ENCODE measurements at places on chromosomes 7 and 10.

DNA sequence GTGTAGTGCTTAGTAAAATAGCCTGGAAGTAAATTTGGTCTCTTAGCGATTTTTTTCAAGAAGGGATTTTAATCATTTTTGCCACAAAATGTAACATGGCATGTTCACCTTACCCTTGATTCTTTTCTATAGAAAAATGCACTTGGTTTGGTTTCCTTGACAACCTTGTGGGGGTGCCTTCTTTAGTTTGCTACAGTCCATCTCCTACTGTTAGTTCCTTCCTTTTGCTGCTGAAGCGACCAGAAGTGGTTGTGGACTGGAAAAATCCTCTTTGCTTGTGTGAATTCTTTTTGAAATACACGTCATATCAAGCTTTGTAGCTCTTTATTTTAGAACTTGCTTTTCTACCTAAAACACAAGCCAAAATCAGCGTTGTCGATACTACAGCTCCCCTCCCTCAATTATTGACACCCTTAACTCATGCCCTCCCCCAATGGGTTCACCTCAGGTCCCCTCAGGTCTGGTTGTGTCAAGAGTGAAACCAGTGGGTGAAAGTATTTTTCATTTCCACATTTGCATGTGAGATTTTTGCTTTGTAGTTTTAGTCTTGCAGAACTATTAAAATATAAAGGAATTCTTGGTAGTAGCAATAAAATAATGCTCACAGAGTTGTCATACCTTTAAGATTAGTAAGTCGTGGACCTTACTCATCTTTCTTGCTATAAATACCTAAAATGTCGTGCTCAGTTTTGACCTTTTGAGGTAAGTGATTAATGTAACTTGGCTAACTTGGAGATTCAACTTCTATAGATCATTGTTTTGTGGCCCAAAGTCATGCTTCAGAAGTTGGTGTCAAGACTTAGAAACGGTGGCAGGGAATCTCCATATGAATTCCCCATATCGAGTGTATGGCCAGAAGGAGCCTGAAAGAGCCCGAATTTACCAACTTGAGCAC, 1.5 kb downstream of the ACTR3B start:
- DNase-seq = peak; percentile 77

DNA sequence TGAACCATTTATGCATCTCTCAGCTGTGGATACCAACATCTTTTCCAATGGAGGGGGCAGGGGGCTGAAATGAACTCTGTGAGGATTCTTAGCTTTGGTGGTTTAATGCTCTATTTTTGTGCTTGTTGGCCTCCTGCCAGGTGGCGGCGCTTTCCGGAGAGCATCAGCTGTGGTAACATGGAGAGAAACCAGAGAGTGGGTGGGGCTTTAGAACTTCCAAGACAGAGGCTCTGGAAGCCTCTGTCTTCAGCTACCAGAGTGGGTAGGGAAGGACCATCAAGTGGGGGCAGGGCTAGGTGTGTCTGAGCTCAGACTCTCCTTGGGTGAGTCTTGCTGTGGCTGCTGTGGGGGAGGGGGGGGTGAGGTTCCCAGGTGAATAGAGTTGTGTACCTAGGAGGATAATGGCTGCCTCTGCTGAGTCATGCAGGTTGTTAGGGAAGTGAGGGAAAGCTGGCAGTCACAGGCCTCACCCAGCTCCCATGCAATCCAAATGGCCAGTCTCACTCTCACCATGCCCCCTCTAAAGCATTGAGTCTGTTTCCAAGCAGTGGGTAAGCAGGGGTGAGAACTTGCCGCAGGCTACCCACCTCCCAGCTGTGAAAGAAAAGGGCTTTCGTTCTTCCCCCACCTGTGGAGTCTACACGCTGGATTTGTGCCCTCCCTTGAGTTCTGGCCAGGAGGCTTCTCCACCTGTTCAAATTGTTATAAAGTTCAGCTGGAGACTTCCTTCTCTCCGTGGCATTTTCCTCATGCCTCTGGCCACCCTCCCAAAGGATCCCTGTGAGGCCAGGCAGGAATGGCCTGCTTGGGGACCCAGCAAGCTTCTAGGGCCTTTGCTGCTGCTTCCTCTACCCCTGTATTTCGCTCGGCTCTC, 527.0 kb downstream of the NEBL start:
- DNase-seq = no peak

DNA sequence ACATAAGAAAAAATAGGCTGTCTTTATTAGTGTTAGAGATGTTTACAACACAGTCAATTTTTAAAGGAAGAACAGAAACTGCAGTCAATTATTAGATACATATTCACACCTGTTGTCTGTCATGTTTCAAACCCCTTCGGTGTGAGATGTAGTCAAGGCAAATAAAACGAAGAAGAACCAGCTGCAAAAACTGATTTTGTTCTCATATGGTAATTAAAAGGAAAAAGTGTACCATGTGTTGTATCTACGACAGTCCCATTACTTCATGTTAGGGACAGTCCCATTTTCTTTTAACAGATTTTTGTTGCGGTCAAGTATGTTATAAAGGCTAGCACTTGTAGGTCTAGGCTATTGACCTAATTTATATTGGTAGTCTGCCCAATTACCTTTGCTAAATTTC, 149.4 kb downstream of the LRRN3 start:
- no peak for DNase-seq

- peak; percentile 24 for DNase-seq
Measured at GRCh38 chr10:118523775-118524174, 71.7 kb downstream of the PRLHR start.

DNA sequence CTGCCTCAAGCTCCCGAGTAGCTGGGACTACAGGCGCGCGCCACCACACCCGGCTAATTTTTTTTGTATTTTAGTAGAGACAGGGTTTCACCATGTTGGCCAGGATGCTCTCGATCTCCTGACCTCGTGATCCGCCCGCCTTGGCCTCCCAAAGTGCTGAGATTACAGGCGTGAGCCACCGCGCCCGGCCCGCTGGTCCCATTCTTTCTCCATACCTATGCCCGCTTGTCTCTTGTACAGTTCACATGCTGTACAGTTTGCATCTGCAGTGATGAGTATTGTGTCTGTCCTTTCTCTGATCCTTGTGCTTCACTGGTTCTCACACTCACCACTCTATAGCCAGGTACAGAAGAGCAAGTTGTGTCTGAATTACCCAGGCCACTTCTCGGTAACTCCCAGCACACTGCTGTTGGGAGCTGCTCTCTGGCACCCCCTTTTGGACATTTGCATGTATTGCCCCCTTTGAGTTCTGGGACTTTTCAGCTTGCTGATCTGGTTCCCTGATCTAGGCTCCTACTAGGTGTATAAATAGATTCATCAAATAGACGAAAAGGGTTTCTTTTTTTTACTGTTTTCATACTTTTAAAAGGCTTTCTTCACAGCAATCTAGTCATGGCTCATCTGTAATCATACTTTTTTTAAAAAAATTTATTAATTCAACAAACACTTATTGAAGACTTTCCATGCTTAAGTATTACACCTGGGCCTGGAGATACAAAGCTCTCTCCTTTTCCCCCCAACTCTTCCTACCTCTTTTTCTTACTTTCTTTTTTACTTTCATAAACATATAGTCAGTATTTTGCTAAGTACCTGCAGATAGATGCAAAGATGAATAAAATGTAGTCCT, 53.5 kb downstream of the AOAH start:
- peak; percentile 60 for DNase-seq

GRCh38 chr10:71244431-71245419, 32.4 kb downstream of the UNC5B start:
- peak; percentile 90 for DNase-seq

DNA sequence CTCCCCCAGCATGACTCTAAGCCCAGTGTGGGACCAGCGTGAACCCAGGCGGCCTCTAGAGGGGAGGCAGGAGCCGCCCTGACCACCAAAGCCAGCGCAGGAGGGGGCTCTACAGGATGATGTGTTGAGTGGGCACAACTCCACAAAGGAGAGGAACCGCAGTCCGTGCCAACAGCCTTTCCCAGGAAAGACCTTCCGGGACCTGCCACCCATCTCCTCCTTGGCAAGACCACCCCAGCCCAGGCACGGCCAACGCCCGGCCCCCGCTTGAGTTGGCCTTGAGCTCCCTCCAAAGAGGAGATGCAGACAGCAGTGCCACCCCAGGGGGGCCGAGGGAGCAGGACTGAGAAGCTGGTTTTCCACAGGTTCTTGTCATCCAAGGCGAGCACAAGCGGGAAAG, 38.9 kb downstream of the PTPRN2 start:
- DNase-seq = no peak

- DNase-seq = peak; percentile 65
Measured at GRCh38 chr7:157211690-157212089, 73.0 kb downstream of the UBE3C start.

- DNase-seq = peak; percentile 28
Measured at GRCh38 chr7:28579571-28579970, 167.3 kb downstream of the CREB5 start.

All from fibroblast of upper back skin (primary cell).